Activated naive CD4-positive, alpha-beta T cell (primary cell): ENCODE measurements at places on chromosomes 6 and 20.

DNA sequence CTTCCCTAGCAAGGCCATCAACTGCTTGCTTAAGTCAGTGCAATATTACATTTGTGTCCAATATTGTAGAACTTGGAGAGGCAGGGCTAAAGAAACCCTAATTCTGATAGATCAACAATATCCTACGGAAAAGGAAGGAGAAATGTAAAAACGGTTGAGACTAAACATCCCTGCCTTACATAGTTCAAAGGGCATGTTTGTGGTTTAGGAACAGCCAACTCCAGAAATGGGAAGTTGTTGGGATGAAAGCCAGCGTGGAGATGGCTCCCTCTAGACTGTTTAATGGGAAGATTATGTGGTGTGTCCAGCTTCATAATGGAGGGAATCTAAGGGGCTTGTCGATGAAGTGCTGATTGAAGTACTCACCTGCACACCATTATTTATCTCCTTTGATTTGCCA lies 145.3 kb upstream of the TENT5A start:
- no peak for DNase-seq

- DNase-seq: no peak
These were observed 73.0 kb upstream of the PTCHD4 start for GRCh38 chr6:48183811-48184605.

GRCh38 chr20:56409956-56410355 lies 2.1 kb upstream of the CASS4 start:
- no peak for DNase-seq

- DNase-seq: no peak
These were observed 235.8 kb downstream of the GMPR start for GRCh38 chr6:16473908-16474771.

DNA sequence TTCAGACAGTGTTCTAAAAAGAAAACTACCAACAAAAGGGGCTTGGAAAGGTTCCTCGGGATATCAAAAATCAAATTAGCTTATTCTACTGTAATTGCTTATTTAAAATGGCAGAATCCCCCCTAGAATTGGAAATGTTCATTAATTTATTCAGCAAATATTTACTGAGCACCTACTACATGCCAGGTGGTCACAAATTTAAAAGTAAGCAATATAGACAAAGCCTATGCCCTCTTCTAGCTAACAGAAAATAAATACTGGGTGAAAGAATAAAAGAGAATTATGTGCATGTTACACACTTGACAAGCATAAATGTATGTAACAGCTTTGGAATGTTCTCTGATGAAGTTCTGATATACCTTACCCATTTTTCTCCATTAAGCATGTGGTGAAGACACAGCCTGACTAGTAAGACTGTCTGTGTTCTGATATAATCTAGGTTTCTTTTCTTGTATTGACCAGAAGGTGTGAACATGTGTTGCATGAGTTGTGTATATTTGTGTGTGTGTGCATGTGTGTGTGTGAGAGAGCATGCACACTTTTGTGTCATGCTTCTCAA lies 606.7 kb upstream of the CITED2 start:
- DNase-seq: no peak

DNA sequence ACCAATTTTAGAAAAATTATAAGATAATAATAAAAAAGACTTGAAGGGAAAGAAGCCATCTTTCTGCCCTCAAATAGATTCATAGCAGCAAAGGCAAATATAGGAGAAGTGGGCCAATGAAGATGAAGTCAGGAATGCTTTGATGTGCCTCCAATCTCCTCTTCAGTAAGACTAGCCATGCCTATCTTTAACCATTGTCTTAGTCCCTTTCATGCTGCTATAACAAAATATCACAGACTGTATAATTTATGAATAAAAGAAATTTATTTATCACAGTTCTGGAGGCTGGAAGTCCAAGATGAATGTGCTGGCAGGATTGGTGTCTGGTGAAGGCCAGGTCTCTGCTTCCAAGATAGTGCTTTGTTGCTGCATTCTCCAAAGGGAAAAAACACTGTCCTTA lies 18.8 kb upstream of the SLC17A3 start:
- DNase-seq: no peak

GRCh38 chr6:161013695-161014094 lies 22.1 kb downstream of the MAP3K4 start:
- no peak for DNase-seq

DNA sequence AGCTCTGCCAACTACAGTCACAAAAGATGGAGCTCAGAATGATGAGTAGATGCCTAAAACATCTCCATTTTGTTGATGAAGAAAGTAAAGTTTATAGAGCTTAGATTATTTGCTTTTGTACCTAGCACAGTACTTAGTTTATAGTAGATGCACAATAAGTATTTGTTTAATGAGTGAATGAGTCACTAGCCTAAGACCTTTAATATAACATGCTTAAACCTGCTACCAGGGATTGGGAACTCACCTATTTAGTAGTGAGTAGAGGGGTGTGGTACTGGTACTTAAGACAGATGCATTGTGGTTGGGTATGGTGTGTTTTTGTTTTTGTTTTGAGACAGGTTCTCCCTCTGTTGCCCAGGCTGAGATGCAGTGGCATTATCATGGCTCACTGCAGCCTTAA lies 35.8 kb downstream of the TRIM38 start:
- no peak for DNase-seq
